ENCODE measurements at places on chromosomes 1 and 21.

DNA sequence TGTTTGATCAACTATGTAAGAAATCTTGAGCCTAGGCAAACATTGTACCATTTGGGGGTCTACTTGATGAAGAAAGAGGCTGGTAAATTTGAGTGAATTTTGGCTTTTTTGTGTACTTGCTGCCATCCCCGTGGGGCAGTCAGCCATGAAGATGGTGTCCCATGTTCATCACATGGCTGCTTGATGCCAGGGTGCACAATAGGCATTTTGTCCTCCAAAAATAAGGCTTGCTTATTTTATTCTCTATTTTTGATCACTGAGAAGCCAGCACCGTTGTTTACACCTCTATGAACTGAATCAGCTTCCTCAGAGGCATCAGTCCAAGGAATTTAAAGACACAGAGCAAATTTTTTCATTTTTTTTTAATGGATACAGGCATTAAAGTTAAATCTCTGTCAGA lies 1195.7 kb downstream of the AMY1C start:
- DNase-seq = no peak

DNA sequence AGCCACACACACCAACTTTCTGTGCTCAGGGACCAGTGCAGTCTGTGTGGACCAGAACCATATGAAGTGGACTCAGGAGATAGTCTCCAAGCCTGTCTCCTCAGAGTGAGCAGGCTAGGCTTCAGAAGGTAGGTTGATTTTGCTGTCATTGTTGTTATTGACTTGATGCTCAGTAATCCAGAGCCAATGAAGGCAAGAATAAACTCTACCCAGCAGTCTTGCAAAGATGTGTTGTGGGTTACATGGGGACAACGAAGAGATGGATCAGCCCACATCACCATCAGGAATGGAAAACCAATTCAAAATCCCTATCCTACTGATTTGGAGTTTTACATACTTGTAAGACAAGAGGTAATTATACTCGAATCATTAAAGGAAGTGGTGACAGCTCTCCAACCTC lies 37.4 kb downstream of the PHC2 start:
- DNase-seq = no peak

DNA sequence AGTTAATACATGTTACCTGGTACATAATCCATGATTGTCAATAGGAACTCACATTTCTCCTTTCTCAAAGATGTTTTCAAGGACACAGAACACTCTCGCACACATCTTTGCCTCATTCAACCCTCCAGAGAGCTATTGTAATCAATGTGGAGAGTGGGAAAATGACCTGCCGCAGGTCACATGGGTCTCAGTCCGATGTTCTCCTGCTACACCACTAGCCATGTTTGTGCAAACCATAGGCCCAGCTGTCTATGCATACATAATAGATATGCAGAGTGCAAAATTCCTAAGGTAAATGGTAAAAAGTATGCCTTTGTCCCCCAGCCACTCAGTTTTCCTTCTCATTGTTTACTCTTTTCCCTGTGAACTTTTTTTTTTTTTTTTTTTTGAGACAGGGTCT lies 89.2 kb downstream of the ADSS2 start:
- no peak for DNase-seq

- DNase-seq = no peak
Measured at GRCh38 chr1:93728480-93729131, 47.0 kb upstream of the BCAR3 start.

DNA sequence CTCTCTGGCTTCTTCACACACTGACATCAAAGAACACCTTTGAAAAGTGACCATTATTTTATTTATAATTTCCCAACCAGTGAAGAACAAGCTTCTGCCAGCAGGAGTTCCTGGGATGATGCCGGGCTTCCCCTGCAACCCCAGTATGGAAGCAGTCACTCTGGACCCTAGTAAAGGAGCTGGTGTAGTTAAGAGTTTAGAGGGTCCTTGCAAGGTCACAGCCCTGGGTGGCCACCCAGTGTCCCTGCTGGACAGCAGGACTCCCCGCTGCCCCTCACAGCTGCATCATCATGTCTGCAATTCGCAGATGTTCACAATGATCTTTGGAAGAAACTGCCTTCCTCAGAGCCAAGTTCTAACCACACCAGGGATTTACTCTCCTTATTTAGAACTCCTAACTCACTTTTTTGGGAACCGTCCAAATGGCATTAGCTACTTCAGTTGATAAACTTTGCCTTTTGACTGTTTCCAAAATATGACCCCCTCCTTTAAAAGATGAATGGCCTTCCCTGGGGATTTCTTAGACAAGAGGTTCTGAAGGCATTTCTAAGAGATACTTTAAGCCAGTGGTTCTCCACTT lies 90.6 kb downstream of the HIVEP3 start:
- DNase-seq = no peak

GRCh38 chr1:9293533-9294404 lies 1.1 kb downstream of the SPSB1 start:
- DNase-seq = no peak

DNA sequence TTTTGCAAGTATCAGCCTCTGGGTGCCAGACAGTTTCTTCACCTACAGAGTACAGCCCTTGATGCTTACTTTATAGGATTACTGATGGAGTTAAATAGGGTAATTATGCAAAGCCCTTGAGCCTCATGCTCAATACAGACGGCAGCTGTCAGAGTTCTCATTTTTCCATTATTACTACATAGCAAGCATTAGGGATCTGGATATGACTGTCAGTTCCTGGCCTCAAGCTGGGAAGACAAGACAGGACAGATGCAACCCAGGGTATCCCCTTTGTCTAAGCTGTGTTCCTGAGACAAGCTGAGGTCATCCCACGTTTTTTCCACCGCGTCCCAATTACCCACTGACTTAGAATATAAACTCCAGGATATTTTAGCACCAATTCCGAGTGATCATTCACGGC lies 94.4 kb downstream of the SLC35F3 start:
- no peak for DNase-seq

DNA sequence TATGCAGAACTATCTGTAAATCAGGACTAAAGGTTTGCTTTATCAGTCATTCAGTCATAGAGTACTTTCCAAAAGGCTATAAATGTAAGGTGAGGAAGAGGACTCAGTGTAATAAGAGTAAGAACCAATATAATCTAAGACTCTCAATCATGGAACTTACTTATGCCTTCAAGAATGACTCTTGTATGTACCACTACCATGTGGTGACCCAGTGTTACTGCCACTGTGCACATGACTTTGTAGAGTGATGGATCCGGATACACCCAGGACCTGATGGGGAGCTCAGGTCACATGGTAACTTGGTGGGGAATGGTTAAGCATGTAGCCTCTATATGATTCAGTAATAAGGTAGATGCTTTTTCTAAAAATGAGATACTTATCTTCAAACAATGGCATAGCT lies 2099.8 kb downstream of the MRPL39 start:
- DNase-seq = no peak

DNA sequence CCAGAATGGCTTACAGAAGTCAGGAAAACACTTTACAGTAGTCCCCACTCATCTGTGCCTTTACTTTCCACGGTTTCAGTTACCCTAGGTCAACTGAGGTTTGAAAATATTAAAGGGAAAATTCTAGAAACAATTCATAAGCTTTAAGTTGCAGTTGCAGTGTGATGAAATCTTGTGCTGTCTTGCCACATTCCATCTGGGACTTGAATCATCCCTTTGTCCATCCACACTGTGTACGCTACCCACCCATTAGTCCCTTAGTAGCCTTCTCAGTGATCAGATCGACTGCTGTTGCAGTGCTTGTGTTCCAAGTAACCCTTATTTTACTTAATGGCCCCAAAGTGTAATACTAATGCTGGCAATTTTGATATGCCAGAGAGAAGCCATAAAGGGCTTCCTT lies 30.5 kb downstream of the ZCCHC17 start:
- no peak for DNase-seq

GRCh38 chr1:205310976-205311704 lies 10.4 kb downstream of the NUAK2 start:
- DNase-seq = no peak

- DNase-seq = no peak
Measured at GRCh38 chr1:2060535-2060934, 10.3 kb downstream of the PRKCZ start.

DNA sequence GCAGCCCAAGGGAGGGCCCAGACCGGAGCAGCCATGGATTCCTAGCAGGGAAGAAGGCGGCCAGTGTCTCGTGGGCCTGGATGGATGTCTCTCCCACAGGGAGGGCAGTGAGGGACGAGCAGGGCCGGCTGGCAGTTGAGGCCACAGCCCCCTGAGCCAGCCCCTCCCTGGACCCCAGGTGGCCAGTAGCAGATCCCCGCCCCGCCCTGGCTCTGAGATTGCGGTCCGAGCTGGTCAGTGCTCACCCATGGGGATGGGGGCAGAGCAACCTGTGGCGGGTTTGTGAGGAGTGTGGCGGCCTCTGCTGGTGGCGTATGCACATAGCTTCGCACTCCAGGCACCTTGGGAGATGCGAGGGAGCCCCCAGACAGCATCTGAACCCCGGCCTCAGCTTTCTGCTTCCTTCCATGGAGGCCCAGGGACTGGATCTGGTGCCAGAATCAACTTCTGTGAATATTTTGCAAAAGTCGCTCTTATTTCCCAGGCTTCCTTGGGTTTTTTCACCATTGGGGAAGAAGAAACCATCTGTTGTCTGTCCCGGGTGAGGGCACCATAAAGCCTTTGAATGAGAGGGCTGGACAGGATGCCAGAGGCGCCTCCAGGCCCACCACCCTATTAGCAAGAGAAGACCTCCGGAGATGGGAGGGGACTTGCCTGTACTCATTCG lies 8.4 kb upstream of the KCNN3 start:
- DNase-seq = peak; percentile 82

DNA sequence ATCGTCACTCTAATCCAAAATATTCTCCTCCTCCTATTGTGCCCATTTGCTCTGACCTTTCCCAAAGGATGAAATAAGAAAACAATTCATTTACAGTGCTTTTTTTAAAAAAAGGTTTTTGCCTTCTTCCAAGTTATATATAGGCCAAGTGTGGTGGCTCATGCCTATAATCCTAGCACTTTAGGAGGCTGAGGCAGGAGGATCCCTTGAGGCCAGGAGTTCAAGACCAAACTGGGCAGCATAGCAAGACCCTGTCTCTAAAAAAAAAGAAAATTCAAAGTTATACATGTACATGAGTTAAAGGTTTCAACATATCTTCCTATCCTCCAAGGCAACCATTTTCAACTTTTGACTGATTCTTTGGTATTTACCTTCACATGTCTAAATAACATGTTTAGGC lies 10.1 kb upstream of the USP1 start:
- no peak for DNase-seq

GRCh38 chr1:201049248-201049831 lies 25.8 kb upstream of the KIF21B start:
- DNase-seq = no peak

GRCh38 chr1:16029288-16029687 lies 7.5 kb downstream of the CLCNKA start:
- no peak for DNase-seq

- no peak for DNase-seq
Measured at GRCh38 chr1:169249611-169250010, 118.0 kb downstream of the NME7 start.

GRCh38 chr1:43580039-43580438 lies 49.4 kb downstream of the PTPRF start:
- DNase-seq = no peak

DNA sequence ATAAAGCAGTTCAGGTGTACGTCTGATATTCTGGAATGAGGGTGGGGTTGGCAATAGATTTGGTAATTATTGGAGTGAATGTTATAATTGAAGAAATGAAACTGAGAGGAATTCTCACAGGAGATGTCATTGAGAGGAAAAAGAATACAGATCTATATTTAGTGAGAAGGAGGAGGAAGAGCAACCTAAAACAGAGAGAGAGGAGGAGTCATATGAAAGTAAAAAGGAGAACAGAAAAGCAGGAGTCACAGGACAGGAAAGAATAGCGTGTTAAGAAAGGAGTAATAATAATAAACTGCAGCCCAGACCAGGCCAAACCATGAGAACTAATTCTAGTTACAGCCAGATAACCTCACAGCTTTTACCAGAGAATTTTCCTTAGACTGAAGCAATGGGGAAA lies 62.7 kb upstream of the MROH9 start:
- DNase-seq = no peak

- DNase-seq = no peak
Measured at GRCh38 chr1:210688512-210689234, 360.0 kb downstream of the HHAT start.

DNA sequence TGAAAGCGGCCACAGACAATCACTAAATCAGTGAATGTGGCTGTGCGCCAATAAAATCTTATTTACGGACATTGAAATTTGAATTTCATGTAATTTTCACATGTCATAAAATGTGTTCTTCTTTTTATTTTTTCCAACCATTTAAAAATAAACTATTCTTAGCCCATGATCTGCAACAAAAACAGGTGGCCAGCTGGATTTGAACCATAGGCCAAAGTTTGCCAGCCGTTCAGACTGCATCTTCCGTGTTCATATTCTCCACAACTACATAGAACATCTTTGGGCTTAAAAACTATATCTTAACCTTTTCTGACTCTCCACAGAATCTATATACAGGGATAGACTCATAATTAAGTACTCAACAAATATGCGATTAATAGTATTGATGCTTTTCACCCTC lies 81.2 kb upstream of the RALGPS2 start:
- DNase-seq = no peak

DNA sequence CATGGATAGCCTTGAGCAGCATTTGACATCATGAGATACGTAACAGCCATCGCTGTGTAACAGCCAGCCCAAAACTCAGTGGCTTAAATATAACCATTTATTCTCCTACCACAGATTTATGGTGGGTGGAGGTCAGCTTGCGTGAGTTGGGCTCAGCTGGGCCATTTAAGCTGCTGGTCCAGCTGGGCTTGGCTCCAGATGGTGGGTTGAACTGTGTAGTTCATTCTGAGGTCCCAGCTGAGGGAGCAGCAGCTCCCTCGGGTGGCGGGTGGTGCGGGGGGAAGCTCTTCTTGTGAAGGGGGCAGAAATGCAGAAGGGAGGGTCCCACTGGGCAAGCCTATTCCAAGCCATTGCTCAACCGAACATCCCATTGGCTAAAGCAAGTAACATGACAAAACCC lies 75.9 kb downstream of the IGSF21 start:
- DNase-seq = peak; percentile 63

DNA sequence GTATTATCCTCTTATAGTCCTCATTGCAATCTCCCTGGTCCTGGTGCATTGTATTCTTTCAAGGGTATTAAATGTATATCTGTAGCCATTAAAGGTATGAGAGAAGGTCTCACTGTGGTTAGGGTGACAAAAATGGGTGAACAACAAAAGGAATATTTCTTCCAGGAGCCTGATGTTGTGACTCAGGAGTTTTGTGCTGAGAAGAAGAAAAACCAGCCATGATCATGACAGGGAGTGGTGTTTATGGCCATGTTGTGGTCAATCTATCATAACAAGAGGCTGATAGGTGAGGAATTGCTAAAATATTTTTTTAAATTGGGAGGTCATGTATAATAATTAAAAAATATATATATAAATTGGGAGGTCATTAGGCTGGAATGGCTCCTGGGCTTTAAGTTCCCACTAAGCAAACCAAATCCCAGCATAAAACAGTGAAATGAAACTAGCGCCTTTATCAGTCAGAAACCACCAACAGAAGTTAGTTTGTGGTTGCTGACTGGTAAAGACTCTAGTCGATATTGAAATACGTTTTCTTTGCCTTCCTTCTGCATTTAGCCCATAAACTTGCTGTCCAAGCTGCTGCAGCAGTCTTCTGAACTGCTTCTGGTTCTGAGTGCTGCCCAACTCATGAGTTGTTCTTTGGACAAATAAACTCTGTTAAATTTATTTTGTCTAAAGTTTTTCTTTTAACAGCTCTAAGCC lies 60.3 kb downstream of the TBX19 start:
- DNase-seq = no peak

Data from SHP77 treated with DMSO at 0.1 percent for 48 hours (cell line).